ENCODE measurements at places on chromosomes 12 and 14.

DNA sequence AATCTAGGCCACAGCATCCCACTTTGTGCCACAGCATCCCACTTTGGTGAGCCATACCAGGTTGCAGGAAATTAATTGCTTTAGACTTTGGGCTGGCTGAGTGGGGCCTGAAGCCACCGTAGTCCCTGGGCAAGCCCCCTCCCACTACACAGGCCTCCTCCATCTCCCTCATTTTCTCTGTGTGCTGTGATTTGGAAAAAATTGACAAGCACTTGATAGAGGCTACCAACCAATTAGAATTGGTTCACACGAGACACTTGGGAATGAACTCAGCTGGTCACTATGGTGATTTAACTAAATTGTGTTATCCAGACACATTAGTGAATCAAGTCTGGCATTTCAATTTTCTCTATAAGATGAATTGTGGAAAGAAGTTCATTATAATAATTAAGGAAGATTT, 481.1 kb downstream of the DIO2 start:
- no peak for DNase-seq

- DNase-seq, result no peak
Observed at GRCh38 chr12:127257366-127257935, 1009.5 kb upstream of the TMEM132C start.

- DNase-seq, result no peak
Observed at GRCh38 chr14:51880835-51881580, 20.6 kb downstream of the GNG2 start.

DNA sequence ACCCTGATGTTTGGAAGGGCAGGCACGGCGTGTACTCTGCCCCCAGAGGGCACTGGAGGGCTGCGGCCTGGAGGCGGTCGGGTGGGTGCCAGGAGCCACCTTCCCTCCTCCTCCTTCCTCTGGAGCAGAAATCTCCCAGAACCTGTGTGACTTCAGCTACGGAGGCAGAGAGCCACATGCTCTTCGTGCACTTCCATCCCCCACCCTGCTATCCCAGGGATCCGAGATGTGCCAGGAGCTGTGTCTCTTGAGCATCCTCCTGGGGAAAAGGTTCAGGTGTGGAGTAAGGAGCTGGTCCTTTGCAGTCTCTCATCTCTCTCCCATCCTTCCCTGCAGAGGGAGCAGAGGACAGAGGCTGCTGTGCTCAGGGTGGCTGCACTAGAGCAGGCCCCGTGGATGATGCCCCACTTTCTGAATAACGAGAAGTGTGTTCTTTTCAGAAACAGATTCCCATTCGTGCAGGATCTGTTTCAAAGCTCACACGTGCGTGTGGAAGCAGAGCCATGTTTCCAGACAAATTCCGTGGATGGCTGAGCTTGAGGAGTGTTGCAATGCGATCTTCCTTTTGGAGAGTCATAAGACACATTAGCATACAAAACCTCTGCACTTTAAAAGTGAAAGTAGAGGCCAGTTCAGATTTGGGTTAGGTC, 162.9 kb downstream of the ADGRD1 start:
- peak; percentile 91 for DNase-seq

GRCh38 chr12:104596898-104597843, 140.4 kb downstream of the CHST11 start:
- no peak for DNase-seq

DNA sequence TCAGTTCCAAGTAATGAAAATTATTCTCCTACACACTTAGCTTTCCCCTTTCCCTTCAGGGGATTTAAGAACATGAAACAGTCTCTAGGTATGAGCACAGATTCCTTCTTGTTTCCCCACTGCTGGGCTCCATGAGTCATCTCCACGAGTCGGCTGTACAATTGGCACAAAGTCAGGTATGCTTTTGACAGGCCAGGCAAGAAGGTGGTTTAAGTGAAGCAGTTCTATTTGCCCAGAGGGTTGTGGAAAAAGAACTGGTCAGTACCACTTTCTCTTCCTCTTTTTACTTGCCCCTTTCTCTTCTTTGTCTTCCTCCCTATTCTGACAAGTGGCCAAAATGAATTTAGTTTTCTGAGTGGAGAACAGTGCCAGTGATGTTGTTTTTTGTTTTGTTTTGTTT, 16.3 kb downstream of the DYNC1H1 start:
- no peak for DNase-seq

DNA sequence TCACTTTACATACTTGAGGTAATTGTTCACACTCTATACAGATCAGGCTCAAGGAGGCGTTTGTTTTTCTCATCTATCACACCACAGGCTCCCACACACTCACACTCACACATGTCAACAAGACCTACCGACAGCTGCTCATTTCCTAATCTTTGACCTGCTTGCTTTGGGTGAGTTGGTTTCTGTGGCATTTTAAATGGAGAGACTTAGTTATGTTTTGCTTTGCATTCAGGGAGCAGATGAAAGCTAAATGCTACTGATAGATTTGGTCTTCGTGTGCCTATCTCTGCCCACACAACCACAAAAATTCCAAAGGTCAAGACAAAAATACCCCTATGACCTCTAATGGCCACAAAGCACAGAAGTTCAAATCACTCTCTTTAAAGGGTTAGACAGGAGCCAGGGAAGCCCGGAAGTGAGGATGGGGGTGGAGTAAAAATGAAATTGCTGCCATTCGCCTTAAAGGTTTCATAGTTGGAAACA, 203.5 kb upstream of the G2E3 start:
- peak; percentile 51 for DNase-seq

DNA sequence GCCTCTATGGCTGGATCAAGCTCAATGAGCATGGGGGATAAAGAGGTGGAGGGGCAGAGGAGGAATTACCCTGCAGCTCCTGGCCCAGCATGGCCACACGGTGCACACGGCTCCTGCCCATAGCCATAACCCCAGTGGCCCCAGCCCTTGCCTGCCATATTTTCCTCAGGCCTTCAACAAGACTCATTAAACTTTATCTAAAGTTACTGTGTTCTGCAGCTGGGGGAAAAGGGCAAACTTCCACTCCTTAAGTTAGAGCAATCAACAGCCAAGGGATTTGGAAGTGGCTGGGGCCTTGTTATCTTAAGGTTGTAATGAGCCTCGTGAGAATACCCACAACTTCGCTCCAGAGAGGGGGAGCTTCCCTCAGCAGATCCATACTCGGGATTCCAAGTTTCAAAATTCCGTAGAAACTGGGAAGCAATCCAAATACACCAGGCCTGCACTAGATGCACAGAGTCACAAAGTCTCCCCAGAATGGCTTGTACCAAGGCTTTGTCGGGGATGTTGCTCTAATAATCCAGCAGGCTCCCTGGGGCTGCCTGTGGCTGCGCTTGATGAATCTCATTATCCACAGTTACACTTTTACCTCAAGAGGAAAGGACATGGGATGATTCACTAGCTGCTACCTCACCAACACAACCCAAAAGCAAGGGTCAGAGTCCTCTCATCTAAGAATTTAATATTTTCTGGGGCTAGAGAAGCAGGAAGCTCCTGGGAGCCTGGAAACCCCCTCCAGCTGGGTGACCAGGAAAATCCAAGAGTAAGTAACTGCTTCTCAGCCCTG, 13.0 kb upstream of the OR6J1 start:
- no peak for DNase-seq

DNA sequence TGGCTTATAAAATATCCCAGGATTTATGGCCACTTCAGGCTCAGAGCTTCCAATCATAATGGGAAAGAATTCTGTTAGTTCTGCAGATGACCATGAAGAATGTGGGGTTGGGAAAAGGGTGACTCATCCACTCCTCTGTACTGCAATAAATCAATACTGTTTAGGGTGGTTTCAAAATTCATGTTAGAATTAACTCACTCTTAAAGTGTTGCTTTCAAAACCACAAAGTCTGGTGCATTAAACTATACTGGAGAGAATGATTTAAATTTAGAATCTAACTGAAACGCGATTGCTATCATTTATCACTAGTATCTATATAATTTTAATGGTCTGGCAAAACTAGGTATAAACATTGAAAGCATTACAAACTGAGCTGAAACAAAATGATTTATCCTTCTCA, 798 bp downstream of the CCDC198 start:
- no peak for DNase-seq

DNA sequence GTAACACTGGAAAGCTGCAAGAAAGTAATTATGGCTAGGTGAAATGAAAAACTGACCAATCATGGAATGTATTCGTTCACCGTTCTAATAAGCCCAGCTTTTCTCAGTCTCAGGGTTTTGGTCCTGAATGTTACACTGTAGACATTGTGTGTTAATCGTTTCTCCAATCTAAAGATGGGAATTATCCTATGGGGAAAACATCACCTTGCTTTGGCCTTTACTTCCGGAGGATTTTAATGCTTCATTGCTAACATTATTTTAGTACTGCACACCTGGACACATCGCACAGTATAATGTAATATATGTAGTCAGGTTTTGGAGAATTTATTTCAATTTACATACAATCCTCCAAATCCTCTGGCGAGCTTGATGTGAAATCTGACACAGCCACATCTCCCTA, 1.2 kb upstream of the TRHDE start:
- DNase-seq, result no peak

Data from endodermal cell (in vitro differentiated cells).